Brain pericyte (primary cell): ENCODE measurements at places on chromosomes 3 and 15.

- no peak for DNase-seq
These were observed 175.3 kb downstream of the ABHD5 start for GRCh38 chr3:43865887-43866528.

DNA sequence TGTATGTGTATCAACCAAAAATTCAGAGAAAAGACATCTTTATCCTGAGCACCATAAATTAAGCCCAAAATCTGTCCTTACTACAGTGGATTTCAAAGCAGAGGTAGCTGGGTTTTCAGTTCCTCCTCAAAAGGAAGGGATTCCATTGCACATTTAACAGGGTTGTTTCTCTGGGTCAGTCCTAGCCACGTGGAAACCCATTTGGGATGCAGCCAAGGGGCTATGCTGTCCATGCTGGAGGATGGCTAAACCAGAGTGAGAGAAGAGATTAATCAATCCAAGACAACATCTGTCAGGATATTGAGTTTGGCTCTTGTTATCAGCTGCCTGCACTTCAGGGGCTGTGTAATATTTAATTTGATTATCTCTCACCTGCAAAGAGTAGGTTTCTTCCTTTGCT lies 28.1 kb downstream of the LSAMP start:
- no peak for DNase-seq

GRCh38 chr3:66555214-66555844 lies 54.5 kb upstream of the LRIG1 start:
- DNase-seq = no peak

DNA sequence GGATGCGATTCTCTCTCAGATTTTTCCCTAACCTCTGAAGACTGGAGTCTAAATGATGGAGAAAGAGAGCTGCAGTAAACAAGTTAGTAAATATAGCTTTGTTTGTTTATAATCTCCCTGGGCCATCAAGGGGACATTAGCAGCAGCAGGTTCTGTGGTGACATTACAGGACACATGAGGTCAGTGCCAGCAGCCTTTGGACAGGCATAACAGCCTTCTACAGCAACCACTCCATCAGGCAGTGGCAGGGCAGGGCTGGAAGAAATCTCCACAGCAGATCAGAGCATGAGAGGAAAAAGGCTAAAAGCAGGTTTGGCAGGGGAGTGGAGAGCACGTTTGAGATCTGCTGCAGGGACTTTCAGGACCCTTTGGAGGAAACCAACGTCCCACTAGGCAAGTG lies 127.6 kb upstream of the ACP3 start:
- no peak for DNase-seq

- no peak for DNase-seq
These were observed 99.8 kb upstream of the STRIT1 start for GRCh38 chr3:155393316-155393715.

GRCh38 chr15:85306946-85307686 lies 73.3 kb upstream of the AKAP13 start:
- no peak for DNase-seq
